Globus pallidus (tissue), 1 donor: ENCODE measurements at places on chromosomes 12 and 14.

DNA sequence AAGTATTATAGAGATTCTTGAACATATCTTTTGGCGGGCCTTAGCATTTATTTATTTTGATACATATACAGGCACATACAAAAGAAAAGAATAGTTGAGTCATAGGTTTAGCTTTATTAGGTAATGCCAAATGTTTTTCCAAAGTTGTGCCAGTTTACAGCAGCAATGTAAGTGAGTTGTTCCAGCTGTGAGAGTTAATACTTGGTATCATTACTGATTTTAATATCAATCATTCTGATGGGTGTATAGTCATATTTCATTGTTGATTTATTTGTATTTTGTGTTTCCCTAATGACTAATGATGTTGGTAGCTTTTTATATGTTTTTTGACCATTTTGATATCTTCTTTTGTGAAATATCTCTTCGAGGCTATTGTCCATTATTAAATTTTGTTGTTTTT is 122.4 kb downstream of the MIPOL1 start:
- no peak for DNase-seq

GRCh38 chr14:61355892-61356325 is 34.5 kb downstream of the PRKCH start:
- no peak for DNase-seq

DNA sequence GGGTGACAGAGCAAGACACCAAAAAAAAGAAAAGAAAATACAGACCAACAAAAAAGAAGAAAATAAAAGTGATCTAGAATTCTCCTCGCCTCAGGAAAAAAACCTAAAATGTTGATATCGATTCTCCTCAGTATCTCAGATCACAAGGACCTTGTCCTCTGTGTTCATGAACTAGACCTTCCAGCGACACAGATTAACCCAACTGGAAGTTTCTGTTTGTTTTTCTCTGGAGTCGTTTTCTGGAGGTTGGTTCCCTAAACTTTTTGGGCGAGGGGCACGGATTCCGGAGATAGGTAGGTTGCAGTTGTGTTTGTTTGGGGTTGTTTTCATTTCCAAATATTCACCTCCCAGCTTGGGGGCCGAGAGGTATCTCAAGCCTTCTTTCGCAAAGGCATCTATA is 559 bp upstream of the RFC5 start:
- no peak for DNase-seq

DNA sequence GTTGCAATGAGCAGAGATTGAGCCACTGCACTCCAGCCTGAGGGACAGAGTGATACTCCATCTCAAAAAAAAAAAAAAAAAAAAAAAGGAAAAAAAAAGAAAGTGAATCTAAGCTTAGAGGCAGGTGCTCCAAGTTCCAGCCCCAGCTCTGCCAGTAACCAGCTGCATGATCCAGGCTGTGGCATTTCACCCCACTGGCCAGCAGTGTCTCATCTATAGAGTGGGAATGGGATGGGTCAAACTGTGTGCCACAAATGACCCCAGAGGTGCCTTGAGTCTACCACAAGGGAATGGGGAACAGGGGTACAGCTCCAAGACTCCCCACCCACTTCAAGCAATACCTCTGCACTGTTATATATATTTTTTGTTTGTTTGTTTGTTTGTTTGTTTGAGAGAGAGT is 5.0 kb downstream of the PLEKHD1 start:
- no peak for DNase-seq

GRCh38 chr12:129827866-129828384 is 75.9 kb downstream of the TMEM132D start:
- DNase-seq = no peak

GRCh38 chr12:67892259-67893021 is 96.8 kb upstream of the IFNG-AS1 start:
- no peak for DNase-seq

- DNase-seq = no peak
These were observed 51.2 kb upstream of the DAAM1 start for GRCh38 chr14:59137256-59137655.

DNA sequence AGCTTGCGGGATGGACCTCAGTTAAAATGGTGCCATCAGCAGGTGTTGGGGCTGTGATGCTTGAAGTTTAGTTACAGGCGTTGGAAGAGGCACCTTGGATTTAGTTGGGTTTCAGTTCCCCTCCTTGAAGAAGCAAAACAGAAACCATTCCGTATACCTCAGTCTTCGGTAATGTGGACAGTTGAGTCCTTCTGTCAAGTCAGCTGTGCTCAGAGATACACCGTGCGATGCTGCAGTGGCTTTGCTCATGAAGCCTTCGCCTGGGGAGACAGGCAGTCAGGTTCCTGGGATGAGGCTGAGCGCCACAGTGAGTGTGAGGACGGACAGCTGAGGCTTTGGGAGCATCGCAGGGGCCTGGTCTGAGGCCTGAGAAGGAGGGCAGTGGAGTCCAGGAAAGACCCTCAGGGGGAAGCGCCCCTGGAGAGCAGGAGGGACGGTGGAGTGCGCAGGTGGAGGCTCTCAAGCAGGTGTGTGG is 7.4 kb downstream of the RAN start:
- DNase-seq = no peak

- DNase-seq = peak; percentile 7
These were observed 180.2 kb downstream of the CRADD start for GRCh38 chr12:93857279-93857938.

GRCh38 chr12:70106347-70106746 is 136.9 kb upstream of the CNOT2 start:
- no peak for DNase-seq

- DNase-seq = no peak
These were observed 7.3 kb downstream of the BCL7A start for GRCh38 chr12:122028905-122029560.

- DNase-seq = no peak
These were observed 1.2 kb downstream of the KCNK10 start for GRCh38 chr14:88321692-88322503.

DNA sequence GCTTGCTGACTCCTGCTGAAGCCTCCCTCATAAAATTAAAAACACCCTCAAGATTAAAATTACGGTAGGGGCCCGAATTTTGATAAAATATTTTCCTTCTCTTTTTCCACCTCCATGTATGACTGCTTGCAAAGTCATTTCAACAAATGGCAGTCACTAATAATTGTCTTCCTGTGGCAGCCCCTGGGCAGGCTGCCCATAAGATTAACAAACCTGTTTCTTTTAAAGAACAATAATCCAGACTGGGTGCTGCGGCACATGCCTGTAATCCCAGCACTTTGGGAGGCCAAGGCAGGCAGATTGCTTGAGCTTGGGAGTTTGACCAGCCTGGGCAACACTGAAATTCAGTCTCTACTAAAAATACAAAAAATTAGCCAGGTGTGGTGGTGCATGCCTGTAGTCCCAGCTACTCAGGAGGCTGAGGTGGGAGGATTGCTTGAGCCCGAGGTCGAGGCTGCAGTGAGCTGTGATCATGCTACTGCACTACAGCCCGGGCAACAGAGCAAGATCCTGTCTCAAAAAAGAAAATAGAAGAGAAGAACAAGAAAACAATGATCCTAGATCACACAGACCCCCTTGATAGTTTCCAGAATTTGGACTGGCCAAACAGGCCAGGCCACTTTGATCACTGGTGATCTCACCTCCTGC is 8.7 kb downstream of the SAV1 start:
- no peak for DNase-seq

- peak; percentile 45 for DNase-seq
These were observed 31.5 kb upstream of the CCT2 start for GRCh38 chr12:69553628-69554248.

DNA sequence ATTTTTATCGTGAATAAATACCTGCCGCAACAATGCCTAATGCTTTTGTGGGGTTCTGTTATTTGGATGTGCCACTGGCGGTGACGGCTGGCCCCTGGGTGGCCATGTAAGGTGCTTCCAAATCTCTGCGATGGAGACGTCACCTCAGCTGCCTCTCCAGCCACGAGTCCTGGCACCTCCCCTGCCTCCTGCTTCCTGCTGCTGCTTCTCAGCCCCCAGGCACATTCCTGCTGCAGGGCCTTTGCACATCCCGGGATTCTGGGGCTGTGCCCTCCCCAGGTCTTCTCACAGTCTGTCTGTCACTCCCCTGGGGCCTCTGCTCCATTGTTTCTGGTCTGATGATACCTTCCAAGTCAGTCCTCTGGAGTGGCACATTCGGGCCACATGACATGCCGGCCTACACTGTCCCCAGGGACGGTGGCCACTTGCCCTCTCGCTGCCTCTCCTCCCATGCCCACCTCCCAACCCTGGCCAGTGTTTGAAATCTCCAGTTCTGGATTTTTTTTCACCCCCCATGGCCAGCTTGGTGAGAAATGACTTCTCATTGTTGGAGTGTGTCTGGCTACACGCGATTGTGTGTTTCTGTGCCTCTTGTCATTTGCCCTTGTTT is 151.8 kb downstream of the KIF26A start:
- DNase-seq = no peak

DNA sequence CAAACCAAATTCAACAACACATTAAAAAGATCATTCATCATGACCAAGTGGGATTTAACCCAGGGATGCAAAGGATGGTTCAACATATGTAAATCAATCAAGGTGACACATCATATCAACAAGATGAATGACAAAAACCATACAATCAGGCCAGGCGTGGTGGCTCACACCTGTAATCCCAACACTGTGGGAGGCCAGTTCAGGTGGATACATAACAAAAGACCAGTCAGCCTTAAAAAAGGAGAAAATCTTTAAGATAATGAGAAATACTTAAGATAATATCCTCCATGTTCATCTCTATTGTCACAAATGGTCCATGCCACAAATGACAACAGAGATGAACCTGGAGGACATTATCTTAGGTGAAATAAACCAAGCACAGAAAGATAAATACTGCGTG is 12.4 kb downstream of the L2HGDH start:
- DNase-seq = no peak

- no peak for DNase-seq
These were observed 37.9 kb upstream of the ALDH2 start for GRCh38 chr12:111728795-111729194.

- DNase-seq = peak; percentile 64
These were observed 8.3 kb downstream of the CISTR start for GRCh38 chr12:53743266-53744129.
